ENCODE measurements at places on chromosomes 12 and 14.

DNA sequence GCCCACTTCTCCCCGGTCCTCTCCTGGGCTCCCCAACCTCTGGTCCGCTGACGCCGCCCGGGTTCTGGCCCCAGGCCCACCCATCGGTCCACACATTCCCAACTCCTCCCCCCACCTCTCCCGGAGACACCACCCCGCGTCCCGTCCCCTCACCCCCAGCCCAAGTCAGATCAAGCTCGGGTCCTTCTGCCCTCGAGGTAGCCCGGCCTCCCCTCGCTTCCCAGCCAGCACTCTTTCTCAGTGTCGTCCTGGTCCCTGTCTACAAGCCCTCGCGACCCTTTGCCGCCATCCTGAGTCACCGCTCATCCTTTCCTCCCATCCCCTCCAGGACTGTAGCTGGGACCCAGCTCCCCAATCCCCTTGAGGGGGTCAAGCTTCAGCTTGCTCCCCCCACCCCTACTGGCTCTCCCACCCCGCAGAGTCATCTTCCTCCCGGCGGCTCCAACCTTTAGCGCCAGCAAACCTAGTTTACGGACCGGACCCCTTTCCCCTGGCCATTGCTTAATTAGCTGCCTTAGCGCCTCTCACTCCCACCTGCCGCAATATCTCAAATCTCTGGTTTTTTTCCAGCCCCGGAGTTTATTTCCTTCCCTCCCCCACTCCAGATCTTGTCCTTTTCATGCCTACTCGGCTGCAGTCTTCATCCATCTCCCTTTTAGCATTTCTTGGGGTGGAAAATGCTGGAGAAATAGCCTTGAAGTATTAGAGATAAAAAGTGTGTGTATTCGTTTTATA, 1.1 kb downstream of the PPP4R4 start:
- DNase-seq, result no peak

DNA sequence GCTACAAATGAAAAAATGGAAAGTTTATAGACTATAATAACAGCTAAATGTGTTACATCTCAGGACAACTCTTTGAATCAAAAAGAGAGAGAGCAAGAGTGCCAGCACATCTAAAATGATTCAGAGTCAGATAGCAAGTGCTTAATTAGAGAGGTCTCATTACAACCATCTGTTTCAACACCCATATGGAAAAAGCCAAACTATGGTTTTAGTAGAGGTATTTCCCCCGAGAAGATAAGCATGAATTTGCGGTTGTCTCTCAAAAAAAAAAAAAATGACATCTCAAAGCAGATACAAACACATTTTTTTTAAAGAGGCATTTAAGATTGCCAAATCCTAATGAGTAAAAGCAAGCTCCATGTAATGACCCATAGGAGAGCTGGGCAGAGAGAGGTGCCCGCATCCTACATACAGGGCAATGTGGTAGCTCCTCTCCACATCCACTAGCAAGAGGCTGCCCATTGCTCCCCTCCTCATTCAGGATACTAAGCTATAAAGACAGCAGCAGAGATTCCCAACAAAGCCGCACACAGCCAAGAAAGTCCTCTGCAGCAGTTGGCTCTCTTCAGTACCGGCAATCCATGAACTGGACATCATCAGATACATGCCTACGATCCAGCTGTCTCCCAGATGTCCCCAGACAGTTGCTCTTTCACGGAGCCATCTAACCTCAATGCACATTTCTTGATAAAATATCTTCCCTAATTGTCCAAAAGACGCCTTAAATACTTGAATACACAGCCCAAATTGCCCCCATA, 100.4 kb downstream of the EFCAB11 start:
- DNase-seq, result no peak

DNA sequence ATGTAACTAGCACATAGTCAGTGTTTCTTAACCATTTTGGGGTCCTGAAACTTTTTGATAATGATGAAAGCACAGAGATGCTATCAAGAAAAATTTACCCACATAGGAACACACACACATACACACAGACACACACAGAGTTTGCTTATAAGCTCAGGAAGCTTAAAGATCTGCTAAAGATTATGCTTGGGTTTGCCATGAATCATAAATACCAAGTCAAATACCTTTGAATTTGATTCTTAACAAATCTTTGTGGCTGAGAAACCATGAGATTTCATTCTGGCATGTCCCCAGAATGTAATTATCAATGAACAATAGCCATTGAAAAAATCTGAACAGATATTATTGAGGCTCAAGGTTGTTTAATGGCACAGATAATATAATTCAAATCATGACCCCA, 89.2 kb downstream of the NTS start:
- DNase-seq, result no peak

DNA sequence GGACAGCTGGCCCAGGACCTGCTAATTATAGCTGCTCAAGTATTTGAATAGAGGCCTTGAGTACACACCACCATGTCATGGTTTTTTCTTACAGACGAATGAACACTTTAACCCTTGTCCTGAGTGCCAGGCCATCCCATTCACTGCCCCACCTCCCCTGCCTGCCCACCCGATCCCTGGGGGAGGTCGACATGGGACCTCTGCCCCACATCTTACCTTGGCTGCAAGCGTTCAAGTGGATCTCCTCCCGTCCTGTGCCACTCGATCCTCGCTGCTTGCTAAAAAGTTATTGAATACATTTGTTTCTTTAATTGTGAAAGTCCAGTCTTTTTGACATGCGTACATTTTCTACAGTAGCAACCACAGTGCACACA, 10.3 kb downstream of the RTL1 start:
- DNase-seq, result no peak

- peak; percentile 41 for DNase-seq
Measured at GRCh38 chr12:57005980-57006808, at the start of gene ZBTB39. Gene ZBTB39 (minus strand): TSS chr12:57006546. CDS start chr12:57004917, 1,629 bp downstream.

GRCh38 chr12:81261508-81262207, 183.8 kb downstream of the ACSS3 start:
- DNase-seq, result no peak

DNA sequence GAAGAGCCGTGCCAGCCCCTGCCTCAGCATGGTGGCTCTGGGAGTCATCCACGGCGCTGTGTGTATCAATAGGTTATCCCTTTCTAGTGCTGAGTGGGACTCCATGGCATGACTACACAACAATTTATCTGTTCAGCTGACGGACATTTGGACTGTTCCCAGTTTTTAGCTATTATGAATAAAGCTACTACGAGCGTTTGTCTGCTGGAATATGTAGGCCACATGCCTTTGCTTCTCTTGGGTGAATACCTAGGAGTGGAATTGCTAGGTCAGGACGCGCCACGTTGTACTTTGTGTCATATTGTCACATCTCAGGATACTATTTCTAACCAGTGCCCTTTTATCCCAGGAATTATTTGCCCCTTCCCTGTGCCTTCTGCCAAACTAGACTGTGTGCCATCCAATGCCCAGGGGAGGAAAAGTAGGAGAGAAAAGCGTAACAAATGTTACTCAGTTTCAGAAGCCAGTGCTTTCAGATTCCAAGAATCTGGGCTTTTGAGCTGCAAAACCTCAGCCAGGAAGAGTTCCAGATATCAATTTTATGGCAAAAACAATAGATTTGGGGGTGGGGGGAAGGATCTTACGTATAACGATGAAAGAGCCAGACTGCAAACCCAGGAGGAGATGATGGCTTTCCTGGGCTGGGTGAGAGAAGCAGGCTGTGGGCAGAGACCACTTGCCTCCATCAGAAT, 62.5 kb upstream of the NCOR2 start:
- DNase-seq, result no peak

- DNase-seq, result no peak
Measured at GRCh38 chr12:42807766-42808165, 218.2 kb upstream of the PRICKLE1 start.

GRCh38 chr12:66118240-66118891, 12.2 kb downstream of the LLPH start:
- no peak for DNase-seq

GRCh38 chr14:74532246-74532645, 38.7 kb downstream of the ISCA2 start:
- no peak for DNase-seq

- DNase-seq, result no peak
Measured at GRCh38 chr12:122082621-122083356, 4.2 kb downstream of the MLXIP start.

GRCh38 chr14:91116913-91117588, 3.2 kb downstream of the DGLUCY start:
- DNase-seq, result no peak

DNA sequence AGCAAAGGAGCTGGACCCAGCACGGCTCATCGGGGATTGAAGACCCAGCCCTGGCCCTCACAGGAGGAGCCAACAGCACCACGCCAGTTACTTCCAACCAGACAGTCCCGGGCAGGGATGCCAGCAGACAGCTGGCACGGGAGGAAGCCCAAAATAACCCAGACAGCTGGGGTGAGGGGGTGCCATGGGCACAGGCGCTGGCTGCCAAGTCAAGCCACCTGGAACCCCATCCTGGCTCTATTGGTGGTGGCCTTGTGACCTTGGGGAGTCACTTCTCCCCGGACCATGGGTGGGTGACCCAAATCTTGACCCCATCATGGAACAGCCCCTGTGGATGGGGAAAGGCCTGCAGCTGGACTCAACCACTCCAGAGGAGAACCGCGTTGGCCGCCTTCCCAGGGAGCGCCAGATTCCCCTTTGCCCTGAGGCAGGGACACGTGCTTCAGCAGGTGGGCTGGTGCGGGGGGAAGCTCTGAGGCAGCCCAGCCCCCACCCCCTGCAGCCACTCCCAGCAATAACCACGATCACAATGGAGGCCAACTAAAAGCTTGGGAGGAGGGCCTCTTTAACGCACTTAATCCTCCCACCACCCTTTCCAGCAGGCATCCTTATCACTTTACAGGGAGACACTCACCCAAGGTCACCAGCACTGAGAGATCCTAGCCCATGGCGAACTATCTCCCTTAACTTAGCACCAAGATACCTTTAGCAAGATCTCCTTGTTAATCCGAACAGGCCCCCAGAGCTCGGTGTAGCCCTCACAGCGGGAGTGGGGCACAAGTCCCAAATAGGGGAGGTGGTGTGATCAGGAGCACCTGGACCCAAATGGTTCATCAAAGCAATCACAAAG, 4.7 kb upstream of the RHOF start:
- peak; percentile 65 for DNase-seq

- DNase-seq, result no peak
Measured at GRCh38 chr12:96879301-96879700, 27.8 kb upstream of the NEDD1 start.

DNA sequence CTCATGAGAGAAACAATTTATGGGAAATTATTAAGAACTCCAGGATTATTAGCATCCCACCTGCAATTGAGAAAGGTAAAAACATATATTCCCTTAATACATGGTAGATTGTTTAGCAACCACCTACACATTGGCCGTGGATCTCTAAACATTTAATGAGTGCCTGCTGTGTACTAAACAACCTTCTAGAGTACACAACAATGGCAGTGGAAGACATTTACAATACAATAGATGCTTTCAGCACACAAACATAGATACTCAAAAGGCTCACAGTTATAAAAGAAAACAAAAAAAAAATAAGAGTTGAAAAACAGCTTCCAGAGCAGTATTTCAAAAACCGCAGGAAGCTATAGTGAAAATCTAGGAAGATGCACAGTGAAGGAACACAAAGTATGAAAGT, 382.9 kb downstream of the SYT1 start:
- no peak for DNase-seq

DNA sequence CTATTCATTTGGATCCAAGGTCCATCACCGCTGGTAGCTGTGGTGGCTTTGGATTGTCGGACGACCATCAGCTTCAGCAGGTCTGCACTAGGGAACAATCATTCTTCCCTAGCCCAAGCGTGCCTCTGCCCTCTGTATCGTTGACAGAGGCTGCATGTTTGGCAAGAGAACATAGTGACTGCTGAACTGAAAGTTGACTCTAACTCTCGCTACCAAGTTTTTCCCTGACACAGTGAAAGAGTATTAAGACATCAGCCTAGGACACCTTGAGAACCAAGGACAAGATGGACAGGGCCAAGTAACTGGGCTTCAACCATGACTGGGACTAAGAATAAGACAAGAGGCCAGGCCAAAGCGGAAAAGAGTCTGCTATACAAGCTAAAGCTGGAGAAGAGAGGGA, 26.3 kb downstream of the TSHR start:
- DNase-seq, result no peak

- no peak for DNase-seq
Measured at GRCh38 chr12:120922279-120922678, 18.1 kb upstream of the SPPL3 start.

DNA sequence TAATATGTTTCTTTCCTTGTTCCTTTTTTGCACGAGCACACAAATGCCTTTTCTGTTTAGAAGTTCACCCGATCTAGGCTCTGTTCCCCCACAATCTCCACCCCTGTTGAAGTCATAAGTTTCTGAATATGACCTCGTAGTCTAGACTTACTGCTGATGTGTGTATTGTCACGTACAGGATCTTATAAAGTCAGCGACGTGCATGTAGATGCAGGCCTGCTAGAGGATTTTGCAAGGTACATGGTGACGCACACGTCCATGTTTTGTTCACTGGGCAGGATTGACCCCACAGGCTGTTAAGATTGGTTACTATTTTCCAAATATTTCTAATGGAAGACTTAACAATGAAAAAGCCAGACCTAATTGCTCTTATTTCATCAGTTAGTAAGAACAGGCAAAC, 46.2 kb upstream of the CCDC91 start:
- DNase-seq, result no peak

- DNase-seq, result no peak
Measured at GRCh38 chr14:54796961-54797360, 105.7 kb downstream of the GCH1 start.

DNA sequence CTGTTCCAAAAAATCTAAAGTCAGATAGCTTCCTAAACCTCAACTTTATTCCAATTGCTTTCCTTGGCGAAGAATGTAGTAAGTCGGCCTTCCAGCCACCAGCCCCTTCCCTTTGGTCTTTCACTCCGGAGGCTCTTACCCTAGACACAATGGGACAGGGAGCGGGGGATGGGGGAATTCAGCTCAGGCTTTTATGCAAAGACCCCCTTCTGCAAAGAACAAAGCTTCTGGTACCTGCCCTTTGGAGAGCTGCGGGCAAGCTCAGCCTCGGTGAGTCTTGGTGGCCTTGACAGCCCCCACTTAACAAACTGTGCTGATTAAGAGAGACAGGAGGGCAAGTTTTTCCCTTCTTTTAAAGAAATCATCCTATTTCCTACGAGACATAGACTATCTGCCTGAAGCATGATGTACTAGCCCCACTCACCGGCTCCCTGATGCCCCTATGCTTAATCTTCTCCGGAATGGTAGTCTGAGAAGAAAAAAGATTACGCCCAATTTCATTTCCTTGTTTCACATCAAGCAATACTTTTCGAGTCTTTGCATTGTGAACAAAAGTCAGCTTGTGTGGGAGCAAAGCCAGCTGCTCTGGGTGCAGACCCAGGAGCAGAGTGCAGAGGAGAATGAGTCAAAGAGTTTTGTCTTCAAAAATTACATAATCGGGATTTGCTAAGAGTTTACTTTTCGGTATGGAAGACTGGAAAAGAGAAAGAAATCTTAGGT, 1.5 kb upstream of the NANOG start:
- DNase-seq, result no peak

DNA sequence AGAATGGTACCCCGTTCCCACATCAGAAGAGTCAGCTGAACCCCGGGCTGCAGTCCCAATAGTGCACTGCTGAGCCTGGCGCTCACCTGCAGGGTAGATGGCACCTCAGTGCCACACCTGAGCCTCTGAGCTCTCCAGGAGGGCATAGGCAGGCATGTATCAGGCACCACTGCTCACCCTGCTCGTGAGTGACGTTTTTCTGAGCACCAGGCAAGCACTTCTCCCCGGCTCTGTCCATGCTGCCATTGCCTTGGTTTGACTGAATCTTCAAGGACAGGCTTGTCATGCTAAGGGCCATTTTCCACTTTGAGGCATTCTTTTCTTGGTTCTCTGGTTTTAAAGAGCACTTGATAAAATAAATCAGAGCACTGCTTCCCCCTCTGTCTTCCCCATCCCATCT, 161.6 kb upstream of the PRMT8 start:
- no peak for DNase-seq

- DNase-seq, result no peak
Measured at GRCh38 chr12:6158749-6159148, 34.3 kb upstream of the VWF start.

Data from hippocampal formation (tissue), 2 donors.